Stimulated activated CD4-positive, alpha-beta T cell treated with anti-CD3 and anti-CD28 coated beads, Interleukin-4, amount 100 ng/mL, for 24 hours (primary cell): ENCODE measurements at places on chromosomes 1 and 21.
A peak's percentile ranks its signal among the peaks of the same experiment; 100 is the strongest.

GRCh38 chr1:156746406-156746727, 5.1 kb downstream of the HDGF start:
- no peak for DNase-seq

- DNase-seq, result no peak
Observed at GRCh38 chr1:209109001-209109785, 474.3 kb upstream of the CAMK1G start.

GRCh38 chr1:29687601-29688244, 451.4 kb downstream of the PTPRU start:
- DNase-seq, result no peak

- no peak for DNase-seq
Observed at GRCh38 chr1:36471830-36472641, 7.9 kb upstream of the MRPS15 start.

DNA sequence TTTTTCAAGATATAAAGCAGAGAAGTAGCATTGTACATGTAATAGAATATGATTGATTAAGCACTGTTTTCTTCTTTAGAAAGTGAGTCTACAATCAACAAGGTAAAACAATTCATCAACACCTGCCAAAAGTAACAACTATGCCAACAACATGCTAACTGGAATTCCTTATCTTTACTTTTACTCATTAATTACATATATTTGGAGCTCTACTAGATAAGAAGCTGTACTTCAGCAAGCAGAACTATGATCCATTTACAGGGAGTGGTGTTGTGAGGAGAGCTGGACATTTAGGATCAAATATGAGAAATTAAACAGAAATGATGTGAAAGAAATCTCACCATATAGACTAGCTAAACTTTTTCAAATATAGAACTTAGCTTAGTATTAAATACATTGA, 51.0 kb downstream of the RGS2 start:
- DNase-seq, result no peak

- no peak for DNase-seq
Observed at GRCh38 chr21:40605094-40605493, 241.9 kb downstream of the DSCAM start.

DNA sequence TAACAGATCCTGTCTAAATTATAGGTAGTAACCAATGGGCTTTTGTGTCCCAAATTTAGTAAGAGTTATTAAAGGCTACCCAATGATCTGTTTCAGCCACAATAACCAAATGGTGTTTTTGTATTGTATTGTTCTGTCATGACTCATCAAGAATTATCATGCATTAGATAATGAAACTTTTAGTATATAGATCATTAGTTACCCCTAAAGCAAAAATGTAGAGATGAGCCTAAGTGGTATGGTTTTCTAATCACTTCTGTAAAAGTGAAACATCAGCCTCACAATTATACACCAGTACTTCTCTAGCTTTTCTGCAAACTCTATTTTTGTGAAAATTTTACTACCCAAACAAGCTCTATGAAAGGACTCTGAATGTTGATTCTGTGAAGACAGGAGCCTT, 71.4 kb downstream of the LRRC7 start:
- no peak for DNase-seq

- no peak for DNase-seq
Observed at GRCh38 chr1:200675588-200675852, 5.8 kb upstream of the DDX59 start.

DNA sequence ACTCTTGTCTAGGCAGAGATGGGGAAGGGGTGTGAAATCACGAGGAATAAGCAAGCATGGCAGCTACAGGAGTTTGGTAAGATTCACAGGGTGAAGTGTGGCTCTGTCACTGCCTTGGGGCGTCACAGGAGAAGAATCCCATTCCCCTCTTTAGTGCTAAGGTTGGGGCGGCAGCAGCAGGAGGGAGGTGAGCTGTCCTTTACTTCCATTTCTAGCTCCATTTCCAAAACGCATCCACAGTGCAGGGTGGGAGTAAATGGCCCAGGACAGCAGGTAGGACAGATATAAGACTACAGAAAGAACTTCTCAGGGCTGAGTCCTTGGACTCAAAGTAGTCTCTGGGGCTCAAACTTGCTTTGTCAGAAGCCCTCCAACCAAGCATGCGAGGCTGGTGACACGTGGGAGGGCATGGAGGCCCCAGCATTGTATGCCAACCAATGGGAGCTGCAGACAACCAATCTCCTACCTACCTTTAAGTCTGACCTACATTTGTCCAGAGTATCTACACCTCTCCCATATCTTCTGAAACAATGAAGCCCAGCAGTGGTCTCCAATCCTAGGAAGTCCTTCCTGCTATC, 8.5 kb downstream of the MEF2D start:
- no peak for DNase-seq

GRCh38 chr21:39220150-39220549, 36.9 kb upstream of the PSMG1 start:
- no peak for DNase-seq

GRCh38 chr1:228891272-228892034, 156.2 kb downstream of the RHOU start:
- no peak for DNase-seq

- DNase-seq, result no peak
Observed at GRCh38 chr1:65412256-65412983, 8.0 kb upstream of the LEPR start.

GRCh38 chr1:75172556-75172955, 38.4 kb downstream of the LHX8 start:
- DNase-seq, result no peak

- no peak for DNase-seq
Observed at GRCh38 chr1:165116171-165116570, 240.3 kb downstream of the LMX1A start.

GRCh38 chr1:159291424-159291823, 10.7 kb upstream of the FCER1A start:
- DNase-seq, result no peak

DNA sequence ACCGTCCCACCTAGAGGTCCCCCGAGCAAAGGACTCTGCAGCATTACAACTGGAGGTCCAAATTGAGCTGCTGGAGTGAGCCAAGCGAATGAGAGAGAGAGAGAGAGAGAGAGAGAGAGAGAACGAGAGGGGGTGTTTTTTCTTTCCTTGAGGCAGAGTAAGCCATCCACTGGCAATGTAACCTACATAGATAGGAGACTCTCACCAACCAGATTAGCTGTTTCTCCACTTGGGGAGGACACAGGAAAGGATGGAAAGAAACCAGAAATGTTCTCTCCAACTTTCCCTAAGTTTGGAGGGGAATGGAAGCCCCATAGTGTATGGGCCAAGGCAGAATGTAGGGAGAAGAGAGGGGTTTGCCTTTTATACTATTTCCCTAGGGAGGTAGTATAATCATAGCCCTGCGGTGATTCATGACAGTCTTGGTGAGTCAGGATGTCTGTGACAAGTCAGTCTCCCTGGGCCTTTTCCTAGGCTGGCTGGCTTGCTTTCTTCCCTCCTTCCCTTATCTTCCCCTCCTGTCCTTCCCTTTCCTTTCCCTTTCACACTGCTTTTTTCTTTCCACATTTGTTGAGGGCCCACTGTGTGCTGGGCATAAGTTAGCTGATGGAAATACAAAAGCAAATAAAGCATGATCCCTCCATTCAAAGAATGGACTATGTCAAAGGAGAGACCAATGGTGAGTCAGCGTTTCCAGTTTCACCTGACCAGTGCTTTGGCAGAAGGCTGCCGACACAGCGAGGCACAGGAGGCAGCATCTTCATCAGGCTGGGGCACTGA, 7.1 kb downstream of the FNDC7 start:
- DNase-seq, result no peak

- DNase-seq, result no peak
Observed at GRCh38 chr21:44047996-44048560, 36.0 kb downstream of the TRAPPC10 start.

GRCh38 chr1:193799948-193800690, 613.7 kb upstream of the B3GALT2 start:
- peak; percentile 19 for DNase-seq

GRCh38 chr1:71630073-71630472, 549.2 kb upstream of the ZRANB2 start:
- DNase-seq, result no peak

DNA sequence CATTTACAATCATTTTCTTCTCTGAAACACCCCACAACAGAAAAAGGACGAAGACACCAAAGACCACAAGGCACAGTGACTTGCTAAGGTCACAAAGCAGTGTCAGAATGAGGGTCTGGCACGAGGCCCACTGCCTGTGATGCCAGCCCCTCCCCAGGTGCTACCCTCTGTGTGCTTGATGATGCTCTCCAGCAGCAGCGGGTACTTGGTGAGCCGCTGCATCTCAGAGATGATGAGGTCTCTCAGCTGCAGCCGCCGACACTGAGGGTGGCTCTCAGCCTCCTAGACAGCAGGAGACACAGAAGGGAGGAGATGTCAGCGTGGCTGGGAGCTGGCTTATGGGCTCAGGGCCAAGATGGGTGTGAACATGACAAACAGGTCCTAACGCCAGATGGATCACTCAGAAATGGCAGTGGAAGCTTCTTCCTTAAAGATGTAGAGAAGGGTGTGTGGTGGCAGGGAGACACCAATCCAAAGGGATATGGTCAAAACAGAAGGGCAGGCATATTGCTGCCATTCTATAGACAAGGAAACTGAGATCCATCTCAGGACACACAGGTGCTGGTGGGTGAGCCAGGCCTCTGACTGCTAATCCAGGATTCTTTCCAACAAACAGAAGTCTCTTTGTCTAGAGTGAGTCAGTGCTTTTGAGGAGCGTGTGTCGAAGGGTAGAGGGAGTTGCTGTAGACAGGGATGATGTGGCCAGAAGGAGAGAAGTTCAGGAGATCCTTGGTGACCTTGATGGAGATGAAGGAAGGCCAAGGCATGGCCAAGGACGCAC, 25.6 kb downstream of the LRRC71 start:
- no peak for DNase-seq

GRCh38 chr1:162840250-162840839, 20.6 kb downstream of the CCDC190 start:
- DNase-seq, result no peak

GRCh38 chr1:235073331-235073967, 55.2 kb downstream of the TOMM20 start:
- no peak for DNase-seq

- DNase-seq, result no peak
Observed at GRCh38 chr1:40058453-40059337, 18.2 kb downstream of the CAP1 start.

GRCh38 chr1:244730153-244730933, 77.4 kb downstream of the DESI2 start:
- no peak for DNase-seq

- DNase-seq, result no peak
Observed at GRCh38 chr1:106921186-106921585, 135.3 kb upstream of the PRMT6 start.

GRCh38 chr1:195434566-195435203, 1173.6 kb downstream of the KCNT2 start:
- DNase-seq, result no peak

DNA sequence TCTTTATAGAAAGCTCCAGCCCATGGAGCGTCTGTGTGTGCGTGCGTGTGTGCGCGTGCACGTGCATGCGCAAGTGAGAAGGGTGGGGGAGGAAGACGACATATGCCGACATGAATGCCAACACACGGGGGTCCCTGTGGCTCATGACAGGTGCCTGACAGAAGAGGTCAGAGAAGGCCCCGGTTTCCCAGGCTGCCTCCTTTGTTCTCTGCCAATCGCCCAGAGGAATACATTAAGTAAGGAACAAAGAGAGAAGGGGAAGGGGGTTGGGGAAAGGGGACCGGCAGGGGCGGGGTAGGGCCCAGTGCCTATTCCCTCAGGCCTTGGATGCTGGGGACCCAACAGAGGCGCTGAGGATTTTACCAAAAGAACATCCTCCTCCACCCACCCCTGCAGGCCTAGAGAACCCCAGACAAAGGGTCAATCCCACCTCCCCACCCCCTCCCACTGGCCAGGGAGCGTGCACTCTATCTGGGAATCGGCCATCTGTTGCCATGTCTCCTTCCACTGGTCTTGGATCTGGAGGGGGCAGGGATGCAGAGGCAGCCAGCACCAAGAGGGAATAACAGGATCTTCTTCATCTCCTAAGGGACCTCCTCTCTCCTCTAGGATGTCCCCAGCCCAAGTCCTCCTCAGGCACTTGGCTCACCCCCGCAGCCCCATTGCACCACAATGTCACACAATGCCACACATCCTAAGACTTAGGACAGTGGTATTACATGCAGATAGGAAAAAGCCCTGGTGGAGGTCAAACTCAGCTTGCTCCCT, 39.4 kb downstream of the PIK3C2B start:
- DNase-seq, result no peak

DNA sequence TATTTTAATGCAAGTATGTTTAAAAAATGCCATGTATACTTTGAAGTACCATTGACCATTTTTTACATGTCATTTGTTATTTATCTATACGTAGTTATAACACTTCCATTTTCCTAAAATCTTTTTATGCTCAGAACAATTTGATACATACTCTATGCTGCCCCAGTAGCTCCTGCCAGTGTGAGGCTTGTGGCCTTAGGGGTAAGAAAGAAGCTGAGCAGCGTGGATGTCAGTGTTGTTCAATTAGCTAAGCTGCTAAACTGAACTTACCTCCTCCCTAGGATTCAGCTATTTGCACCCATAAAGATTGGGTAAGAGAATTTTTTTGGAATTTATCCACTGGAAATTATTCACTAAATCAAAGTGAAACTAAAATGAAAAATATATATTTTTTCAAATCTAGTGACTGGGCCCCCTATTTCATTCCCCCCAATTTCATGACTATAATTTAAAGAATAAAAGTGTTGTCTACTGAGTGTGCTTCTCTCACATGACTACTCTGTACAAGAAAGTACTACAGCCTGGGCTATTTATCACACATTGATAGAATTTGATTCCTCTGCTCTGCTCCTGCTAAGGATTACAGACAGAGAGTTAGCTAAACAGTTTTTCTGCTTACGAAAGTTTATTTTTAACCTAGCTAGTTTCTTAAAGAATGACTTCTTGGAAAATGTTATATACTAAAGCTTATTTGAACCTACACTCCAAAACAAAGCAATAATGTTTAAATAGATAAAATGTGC, 1030.3 kb upstream of the ADGRL4 start:
- DNase-seq, result no peak

- no peak for DNase-seq
Observed at GRCh38 chr1:238264951-238265350, 374.2 kb upstream of the ZP4 start.

DNA sequence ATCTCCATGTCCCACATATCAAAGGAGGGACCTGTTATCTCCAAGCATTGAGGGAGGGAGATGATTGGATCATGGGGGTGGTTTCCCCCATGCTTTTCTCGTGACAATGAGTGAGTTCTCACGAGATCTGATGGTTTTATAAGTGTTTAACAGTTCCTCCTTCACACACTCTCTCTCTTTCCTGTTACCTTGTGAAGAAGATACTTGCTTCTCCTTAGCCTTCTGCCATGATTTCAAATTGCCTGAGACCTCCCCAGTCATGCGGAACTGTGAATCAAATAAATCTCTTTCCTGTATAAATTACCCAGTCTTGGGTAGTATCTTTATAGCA, 91.6 kb downstream of the DDAH1 start:
- no peak for DNase-seq

DNA sequence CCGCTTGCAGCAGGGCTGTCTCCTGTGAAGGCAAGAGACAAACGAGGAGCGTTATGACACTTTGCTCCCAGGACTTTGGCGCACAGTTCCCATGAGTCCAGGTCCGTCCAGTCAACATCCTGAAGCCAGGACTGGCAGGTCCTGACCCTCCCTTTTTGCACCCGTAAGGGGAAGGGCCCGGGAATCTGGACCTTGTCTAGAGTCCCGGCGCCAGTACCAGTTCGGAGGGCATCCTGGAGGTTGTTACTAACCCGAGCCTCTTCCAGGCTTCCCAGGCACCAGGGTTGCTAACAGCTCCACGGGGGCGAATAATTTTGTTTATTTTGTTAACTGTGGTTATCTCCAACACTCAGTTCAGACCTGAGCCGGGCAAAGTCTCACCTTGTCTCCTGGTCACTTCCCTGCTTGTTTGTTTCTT, 682 bp upstream of the RWDD3 start:
- no peak for DNase-seq

GRCh38 chr1:241423541-241424479, 66.8 kb upstream of the RGS7 start:
- no peak for DNase-seq
